ENCODE measurements at places on chromosomes 1 and 21. TPM values are rescaled to one million over a fixed set of nuclear protein-coding genes. Genes with fewer than 3 reads are reported as not detected.

The ERRFI1 gene
- 98.3 TPM for total RNA-seq

The AGT gene
- not detected for total RNA-seq

The POU3F1 gene
- total RNA-seq: 0.14 TPM

The PLA2G2D gene
- total RNA-seq: not detected

The SLC5A9 gene
- total RNA-seq: not detected

The RLF gene
- total RNA-seq: 14.0 TPM

The BSND gene
- not detected for total RNA-seq

The PIK3C2B gene
- total RNA-seq: 3.0 TPM

The MYBPH gene
- total RNA-seq: not detected

The EFHD2 gene
- 101 TPM for total RNA-seq

The ATP1A2 gene
- total RNA-seq: not detected

The SH3BGR gene
- total RNA-seq: 1.3 TPM

The SPRR3 gene
- total RNA-seq: 0.44 TPM

The RAVER2 gene
- 8.4 TPM for total RNA-seq

The NHLH1 gene
- total RNA-seq: 0.04 TPM

GRCh38 chr1:207742850-207743555 lies 8.9 kb upstream of the CD46 start:
- DNase-seq: no peak

DNA sequence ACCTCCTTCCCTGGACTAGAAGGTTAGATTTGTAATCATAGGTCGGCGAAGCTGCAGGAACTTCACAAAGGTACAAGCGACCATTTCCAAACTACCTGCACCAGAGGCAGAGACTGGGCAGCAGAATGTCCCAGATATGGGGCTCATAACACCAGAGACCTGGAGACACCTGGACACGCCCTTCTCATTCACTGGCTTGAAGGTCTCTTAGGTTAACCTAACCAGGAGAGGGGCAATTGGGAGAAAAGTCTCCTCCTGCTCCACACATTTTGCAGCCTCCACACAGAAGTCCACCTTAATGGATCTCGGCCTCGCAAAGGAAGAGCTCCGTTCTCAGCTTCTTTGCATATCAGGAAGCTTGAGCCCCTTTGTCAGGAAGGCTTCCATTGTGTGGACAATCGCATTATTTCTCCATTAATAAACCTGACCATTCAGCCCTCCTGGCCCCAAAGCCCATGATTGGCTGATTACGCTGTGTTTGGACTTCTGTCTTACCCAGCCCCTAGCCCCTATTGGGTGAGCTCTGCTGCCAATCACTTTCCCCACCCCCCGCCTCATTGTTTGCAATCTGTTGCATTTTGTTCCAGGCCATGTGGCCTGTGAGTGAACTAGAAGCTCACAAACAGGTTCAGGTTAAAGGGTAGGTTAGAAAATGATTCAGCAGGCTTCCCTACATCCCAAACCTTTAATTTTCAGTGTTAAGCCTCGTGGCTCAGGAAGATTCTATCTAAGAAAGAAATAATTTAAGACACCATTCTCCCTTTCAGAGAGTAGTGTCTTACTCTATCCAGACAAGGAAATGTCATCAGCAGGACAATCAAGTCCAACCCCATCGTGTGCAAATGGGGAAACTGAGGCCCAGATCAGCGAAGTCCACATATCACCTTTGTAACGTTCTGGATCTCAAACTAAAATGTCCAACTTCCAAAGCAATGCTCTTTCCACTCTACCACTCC lies 2.8 kb downstream of the MYCL start:
- no peak for DNase-seq

DNA sequence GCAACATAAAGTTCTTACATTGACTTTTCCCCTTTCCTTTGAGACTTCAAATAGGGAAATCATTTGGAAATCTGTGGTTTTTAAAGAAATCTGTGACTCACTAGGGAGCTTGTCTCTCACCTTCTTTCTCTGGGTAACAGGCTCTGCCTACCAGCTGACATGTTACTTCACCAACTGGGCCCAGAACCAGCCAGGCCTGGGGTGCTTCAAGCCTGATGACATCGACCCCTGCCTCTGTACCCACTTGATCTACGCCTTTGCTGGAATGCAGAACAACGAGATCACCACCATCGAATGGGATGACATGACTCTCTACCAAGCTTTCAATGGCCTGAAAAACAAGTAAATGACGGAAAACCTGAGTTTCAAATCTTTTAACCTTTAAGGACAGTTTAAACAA lies 9.2 kb upstream of the CHIA start:
- DNase-seq: no peak

- DNase-seq: no peak
Observed at GRCh38 chr1:56068210-56068609, 511.2 kb downstream of the PLPP3 start.

DNA sequence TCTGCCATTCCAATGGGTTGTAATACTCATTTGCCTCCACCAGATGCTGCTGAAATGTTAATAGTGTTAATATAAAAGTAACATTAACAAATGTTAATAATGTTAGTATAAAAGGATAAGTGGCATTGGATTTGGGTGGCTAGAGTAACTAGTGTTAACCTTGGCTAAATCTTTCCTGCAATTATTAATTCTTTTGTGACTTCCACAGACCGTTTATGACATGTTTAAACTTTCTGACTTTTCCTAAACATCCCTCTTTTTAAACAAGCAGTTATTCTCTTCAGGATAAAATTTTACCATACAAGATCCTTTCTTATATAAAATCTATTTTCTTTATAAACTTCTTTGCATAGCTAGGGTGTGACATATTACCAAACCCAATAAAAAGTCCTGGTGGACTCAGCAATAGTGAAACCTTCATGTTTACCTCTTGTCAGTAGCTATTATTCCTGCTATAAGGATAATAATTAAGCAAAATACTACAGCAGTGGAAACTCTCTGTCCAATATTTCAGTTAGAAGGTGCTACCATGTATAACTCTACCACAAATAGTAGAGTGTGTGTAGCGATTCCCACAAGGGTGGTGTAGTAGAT lies 41.5 kb downstream of the CCDC30 start:
- DNase-seq: no peak

- DNase-seq: no peak
Observed at GRCh38 chr1:9169601-9170137, 40.8 kb upstream of the GPR157 start.

GRCh38 chr21:42097860-42098454 lies 26.8 kb downstream of the UMODL1 start:
- peak; percentile 91 for DNase-seq

GRCh38 chr21:39673163-39673562 lies 60.4 kb downstream of the B3GALT5 start:
- DNase-seq: no peak

GRCh38 chr21:34336756-34337391 lies 26.9 kb upstream of the KCNE2 start:
- no peak for DNase-seq

DNA sequence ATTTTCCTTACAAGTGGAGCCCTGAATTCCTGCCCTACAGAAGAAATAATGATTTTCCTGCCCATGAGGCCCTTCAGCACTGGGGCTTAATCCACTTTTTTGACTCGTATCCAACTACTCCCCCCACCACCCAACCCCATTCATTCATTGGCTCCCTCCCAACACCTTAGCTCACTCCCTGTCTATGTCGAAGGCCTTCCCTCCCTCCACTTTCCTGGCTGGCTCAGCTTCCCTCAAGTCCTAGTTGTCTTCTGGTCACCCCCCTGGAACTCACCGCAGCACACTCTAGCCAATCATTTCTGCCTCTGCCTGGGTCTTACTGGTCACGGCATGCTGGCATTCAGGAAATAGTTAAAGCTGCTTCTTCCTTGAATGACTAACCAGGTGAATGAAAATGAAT lies 118.9 kb downstream of the PGBD5 start:
- DNase-seq: peak; percentile 70

GRCh38 chr1:50720457-50721053 lies 239.5 kb downstream of the FAF1 start:
- DNase-seq: no peak

GRCh38 chr1:178344513-178345091 lies 152.2 kb downstream of the CLEC20A start:
- peak; percentile 85 for DNase-seq

DNA sequence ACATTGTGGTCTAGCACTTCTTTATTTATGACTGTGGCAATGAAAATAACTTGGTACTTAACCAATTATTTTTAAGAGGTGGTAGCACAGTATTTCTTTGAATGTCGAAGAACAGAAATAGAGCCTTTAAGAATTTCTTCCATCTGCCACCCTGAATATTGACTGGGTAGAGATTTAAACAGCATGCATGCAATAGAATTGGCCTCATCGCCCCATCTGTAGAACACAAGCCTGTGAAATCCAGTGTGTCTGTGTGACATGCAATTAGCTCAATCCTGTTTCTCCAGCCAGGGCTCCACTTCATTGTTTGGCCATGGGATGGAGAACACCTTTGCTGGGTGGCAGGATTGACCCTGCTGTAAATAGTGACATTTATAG lies 17.1 kb upstream of the KLHDC8A start:
- DNase-seq: no peak

DNA sequence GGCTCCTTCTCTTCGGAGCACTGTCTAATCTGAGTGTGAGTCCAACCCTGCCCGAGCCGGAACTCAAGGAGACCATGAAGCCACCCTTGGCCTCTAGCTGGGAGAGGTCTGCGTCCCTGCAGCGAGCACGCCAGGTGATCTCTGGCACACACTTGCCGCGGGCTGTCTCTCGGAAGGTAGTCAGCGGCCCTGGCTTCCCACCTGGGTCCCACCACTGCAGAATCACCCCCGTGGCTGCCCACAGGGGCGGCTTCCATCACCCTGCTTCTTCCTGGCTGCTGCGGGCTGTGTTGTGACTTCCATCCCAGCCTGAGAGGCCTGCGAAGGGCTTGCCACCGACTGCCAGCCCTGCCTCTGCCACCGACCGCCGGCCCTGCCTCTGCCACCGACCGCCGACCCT lies 17.0 kb downstream of the FAAP20 start:
- DNase-seq: no peak

- peak; percentile 53 for DNase-seq
Observed at GRCh38 chr1:32247983-32248889, 1.2 kb downstream of the FAM167B start.

DNA sequence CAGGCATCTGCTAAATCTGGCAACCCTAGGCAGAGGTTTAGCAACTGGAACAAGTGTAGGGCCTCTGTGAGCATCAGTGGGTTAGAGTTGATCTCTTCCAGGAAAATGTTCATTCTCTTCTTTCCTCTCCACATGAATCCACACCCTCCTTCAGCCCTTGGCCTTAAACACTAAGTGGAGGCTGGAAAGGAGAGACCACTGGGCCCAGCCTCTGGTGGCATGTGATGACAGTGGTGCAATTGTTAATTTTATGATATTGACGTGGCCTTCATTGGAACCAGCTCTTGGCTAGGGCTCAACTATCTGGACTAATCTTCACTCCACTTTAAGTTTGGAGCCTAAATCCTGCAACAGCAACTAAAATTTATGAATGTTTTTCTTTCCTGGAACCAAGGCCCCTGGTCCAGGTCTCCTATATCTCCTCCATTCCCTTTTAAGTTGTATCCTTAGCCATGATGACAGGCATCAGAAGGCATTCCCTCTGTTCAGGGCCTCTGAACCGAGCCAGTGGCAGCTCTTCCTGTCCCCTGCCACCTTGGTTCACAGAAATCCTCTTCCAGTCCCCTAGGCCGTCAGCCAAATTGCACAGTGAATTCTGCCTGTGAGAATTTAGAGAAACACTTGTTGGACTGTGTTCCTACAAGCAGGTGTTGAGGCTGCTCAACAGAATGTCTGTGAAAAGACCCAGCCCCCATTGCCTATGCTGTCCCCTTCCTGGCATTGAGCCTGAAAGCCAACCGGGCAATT lies 132.2 kb downstream of the PSMG1 start:
- no peak for DNase-seq

GRCh38 chr1:54219688-54220003 lies 19.7 kb downstream of the MRPL37 start:
- DNase-seq: no peak

- DNase-seq: no peak
Observed at GRCh38 chr1:229410370-229410691, 23.6 kb downstream of the ACTA1 start.

DNA sequence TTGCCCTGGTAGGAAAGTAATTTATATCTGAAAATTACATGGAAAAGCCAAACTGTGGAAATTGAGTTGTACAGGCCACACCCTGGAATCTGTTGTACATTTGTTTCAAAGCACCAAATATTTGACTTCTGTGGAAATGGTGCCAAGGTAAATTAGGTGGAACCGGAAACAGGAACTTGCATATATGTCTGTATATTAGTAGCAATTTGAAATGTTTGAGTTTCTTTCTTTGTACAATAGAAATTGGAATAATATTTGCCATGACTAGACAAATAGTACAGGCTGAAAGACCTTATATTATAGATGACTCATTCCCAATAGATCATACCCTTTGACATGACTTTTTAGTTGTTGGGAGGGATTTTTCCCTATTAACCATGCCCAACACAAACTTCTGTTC lies 10.5 kb upstream of the TAF1A start:
- no peak for DNase-seq

- DNase-seq: peak; percentile 63
Observed at GRCh38 chr1:64516301-64516700, 46.4 kb downstream of the CACHD1 start.

DNA sequence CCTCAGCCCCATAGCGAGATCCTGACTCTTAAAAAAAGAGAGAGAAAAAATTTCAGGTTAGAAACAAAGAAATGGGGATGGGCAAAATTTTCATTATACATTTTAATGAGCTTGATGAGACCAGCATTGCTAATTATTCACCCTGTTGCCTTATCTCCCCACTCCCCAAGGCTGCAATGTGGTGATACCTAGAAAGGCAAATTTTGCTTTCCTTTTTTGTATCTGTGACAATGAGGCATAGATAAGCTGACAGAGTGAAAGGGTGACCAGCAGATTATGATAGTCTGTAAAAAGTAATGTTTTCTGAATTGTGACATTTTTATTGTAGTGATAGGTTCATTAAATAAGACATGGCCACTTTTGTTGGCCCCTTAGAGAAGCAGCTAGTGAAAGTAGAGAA lies 12.9 kb downstream of the SRRM1 start:
- no peak for DNase-seq

DNA sequence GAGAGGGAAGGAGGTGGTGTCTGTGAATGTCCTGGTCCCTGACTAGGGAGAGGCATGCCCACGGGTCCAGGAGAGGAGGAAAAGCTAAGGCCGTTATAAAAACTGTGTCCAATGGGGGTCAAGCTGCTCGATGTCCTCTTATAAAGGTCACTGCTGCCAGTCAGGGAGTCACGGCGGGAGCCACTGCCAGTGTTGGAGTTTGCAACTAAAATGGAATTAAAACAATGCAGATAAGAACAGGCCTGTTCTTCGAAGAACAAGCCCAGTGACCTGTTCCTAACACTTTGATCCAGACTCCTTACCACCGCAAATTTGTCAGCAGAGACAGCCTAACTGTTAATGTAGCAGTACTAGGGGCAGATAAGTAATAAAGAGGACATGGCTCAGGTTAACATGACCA lies 56.1 kb upstream of the SDC3 start:
- no peak for DNase-seq

- DNase-seq: peak; percentile 95
Observed at GRCh38 chr1:15680131-15680530, 4.0 kb upstream of the PLEKHM2 start.
